ENCODE measurements at places on chromosomes 13 and 19.

DNA sequence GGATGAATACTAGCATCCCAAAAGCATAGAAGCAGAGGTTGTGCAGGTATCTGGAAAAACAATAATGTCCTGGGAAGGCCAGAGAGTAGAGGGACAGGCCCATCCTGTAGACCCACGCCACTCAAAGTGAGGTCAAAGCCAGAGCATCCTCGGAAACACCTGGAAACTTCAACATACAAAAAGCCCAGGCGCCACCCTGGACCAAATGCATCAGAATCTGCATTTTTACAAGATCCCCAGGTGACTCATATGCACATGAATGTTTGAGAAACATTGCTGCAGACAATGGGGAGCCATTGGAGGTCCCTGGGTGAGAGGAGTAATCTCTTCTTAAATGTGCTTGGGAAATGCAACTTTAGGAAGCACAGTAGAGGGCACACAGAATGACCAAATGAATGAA lies 684.1 kb downstream of the DIAPH3 start:
- DNase-seq: no peak

GRCh38 chr19:19068659-19069654 lies 5.2 kb downstream of the SLC25A42 start:
- no peak for DNase-seq

DNA sequence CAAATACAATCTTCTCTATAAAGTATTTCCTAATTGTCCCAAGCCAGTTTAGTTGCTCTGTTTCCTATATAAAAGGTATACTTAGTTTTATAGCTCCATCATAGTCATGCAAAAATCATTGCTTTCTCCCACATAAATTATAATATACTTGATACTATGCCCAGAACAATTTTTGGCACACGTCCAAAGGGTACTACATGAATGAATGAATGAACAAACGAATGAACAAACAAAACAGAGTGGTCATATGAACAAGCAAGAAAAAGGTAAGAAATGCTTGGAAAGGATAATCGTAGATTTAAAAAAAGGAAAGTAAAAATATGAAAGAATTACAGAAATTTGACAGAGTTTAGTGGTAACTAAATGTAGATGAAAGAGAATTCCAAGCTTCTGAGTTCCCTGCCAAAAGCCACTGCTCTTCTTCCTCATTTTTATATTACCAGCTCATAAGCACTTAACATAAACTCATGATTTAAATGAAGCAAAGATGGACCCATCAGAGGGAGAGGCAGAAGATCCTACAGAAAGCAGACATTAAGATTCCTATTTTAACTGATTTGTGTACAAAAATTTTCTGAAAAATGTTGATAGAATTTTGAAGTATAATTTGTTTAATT lies 123.2 kb downstream of the ENOX1 start:
- DNase-seq: no peak

- no peak for DNase-seq
Observed at GRCh38 chr13:46663206-46664037, 110.5 kb downstream of the LRCH1 start.

DNA sequence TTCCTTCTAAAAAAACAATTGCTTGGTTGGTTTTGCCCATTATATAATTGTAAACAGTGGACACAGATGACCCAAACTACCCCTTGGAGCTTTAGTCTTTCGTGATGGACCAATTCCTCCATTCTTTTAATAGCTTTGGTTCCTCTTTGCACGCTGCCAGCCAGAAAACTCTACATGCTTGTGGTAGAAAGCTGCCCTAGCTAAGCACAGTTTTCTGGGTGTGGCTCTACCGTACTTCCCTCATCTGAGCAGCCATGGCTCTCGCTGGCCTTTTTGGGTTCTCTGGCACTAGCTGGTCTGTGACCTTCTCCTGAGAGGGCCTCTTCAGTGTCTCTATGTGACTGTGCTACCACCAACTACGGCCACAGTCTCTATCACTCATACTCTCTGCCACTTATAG lies 29.9 kb upstream of the CEBPA start:
- DNase-seq: peak; percentile 36

DNA sequence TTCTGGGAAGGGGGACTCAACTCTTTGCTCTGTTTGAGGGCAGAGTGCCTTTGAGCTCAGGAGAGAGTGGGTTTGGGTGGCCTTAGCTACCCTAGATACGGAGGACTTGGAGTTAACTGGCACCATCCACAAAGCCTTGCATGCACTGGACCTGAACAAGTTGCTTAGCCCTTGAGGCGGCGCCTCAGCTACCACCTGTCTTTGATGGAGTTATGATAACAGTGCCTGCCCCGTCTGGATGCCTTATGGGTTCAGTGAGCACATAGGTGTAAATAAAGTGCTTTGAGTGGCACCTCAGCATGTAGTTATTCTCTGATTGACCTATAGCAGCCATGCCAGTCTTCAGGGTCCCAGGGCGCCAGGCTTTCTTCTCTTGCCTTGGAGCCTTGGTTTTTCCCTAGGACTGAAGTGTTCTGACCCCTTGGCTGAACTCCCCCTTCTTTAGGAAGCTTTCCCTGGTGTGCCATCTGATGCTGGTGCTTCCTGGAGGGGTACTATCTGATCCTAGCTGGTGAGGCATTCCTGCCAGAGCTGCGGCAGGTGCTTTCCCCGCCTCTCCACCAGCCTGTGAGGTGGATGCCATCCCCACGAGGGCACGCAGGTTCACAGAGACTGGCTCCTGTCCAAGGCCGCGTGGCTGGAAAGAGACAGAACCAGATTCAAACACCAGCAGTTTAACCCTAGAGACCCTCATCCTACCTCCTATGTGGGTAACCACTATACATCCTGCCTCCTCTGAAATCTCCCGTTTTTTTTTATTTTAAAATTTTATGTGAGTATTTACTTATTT lies 5.8 kb downstream of the BCKDHA start:
- no peak for DNase-seq

DNA sequence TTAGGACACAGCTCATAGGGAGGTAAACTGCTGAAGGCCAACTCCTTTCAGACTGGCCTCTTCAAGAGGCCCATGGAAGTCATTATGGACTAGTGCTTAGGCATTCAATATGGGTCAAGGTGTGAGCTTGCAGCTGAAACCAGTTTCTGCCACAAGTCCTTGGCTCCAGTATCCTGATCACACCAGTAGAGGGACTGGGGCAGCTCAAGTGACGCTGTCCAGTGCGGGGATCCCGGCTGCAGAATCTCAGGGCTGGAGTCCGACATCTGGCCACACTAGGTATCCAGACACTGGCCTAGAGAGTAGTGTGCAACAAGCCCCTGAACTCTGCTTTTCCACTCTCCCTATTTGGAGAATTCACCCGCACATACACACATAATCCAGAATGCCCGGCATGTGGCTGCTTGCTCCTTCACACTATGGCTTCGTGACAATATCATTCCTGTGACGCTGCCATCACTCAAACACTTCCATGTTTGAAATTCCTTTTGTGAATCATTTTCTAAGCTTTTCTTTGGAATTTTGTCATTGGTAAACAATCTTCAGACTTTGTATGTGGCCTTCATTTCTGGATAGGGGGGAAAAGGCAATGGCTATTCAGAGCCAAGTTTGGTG lies 425.1 kb downstream of the EFNB2 start:
- DNase-seq: no peak

GRCh38 chr19:1069009-1069779 lies 2.2 kb downstream of the ARHGAP45 start:
- DNase-seq: peak; percentile 91

- no peak for DNase-seq
Observed at GRCh38 chr13:30453727-30454126, 12.0 kb downstream of the HMGB1 start.

DNA sequence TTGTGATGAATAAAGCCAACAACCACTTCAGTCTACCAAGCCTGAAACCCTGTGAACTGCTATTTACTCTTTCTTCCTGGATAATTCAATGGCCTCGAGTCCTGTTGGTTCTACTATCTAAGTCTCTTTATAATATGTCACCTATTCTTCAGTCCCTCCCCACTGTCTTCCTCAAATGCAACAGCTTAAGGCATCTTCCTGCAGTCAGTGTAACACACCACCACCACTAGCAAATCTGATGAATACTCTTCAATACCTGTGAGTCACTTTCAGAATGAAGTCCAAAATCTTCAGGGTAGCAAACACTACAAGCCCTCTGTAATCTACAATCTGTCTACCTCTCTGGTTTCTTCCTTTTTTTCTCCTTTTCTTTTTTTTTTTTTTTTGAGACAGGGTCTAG lies 32.9 kb downstream of the ZDHHC20 start:
- no peak for DNase-seq

DNA sequence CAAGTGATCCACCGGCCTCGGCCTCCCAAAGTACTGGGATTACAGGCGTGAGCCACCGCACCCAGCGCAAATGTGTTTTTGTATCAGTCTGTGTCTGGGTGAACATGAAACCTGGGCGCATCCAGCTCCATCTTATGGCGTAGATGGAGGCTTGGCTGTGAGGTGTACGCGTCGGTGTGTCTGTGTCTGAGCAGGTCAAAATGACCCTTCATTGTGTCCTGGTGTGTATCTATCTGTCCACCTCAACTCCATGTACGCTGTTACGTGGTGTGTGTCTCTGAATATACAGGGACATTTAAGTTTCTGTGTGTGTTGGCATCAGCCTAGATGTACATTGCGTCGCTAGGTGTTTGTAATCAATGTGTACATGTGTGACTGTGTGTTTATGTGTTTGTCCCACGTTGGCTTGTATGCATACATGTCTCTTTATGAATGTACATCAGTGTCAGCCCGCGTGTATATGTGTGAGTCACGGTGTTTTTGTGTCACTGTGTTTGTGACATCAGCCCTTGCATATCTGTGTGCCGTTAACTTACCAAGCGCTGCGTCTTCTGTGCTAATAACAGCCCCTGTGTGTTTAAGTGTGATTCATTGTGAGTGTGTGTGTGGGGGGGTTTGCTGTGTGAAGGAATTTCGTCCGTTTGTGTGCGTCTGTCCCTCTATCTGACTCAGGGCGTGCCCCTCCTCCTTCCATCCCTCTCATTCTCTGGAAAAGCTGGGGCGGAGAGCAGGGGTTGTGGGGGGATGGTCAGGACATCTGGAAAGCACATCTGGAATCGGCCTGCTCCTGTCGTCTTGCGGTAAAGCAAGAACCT lies 6.4 kb downstream of the AXL start:
- no peak for DNase-seq

GRCh38 chr19:31054430-31054829 lies 294.8 kb downstream of the TSHZ3 start:
- DNase-seq: no peak

DNA sequence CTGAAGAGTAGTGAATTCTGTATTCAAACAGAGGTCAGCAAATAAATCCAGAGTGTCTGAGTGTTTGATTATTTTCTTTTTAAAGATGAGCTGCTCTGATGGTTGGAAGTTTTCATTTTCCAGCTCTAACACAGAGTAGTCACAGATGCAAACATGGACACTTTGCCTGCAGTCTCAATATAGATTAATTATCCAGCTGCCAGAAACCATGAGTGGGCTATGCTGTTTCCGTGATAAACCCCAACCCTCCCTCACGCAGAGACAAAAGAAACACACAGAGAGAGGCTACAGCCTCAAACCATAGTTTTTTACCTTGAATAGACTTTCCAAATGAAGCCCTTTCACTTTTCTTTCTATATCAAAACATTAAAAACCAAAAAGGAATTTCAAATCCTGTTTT lies 884.7 kb downstream of the DIAPH3 start:
- DNase-seq: no peak

- no peak for DNase-seq
Observed at GRCh38 chr19:8461376-8461775, 16.6 kb downstream of the HNRNPM start.

DNA sequence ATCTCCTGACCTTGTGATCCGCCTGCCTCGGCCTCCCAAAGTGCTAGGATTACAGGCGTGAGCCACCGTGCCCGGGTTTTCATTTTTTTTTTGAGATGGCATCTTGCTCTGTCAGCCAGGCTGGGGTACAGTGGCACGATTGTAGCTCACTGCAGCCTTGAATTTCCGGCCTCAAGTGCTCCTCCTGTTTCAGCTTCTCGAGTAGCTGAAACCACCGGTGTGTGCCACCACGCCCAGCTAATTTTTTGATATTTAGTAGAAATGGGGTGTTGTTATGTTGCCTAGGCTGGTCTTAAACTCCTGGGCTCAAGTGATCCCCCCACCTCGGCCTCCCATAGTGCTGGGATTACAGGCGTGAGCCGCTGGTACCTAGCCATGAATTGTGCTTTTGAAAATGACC lies 5.9 kb downstream of the ADAT3 start:
- DNase-seq: no peak

DNA sequence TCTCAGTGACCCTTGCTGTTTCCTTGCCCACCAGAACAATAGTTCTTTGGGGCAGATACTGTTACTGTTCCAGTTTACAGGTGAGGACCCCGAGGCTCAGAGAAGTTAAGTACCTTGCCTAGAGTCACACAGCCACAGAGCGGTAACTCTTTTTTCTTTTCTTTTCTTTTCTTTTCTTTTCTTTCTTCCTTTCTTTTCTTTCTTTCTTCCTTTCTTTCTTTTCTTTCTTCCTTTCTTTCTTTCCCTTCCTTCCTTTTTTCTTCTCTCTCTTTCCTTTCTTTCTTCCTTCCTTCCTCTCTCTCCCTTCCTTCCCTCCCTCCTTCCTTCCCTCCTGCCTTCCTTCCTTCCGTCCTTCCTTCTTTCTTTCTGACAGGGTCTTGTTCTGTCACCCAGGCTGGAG lies 4.9 kb upstream of the PRX start:
- no peak for DNase-seq

DNA sequence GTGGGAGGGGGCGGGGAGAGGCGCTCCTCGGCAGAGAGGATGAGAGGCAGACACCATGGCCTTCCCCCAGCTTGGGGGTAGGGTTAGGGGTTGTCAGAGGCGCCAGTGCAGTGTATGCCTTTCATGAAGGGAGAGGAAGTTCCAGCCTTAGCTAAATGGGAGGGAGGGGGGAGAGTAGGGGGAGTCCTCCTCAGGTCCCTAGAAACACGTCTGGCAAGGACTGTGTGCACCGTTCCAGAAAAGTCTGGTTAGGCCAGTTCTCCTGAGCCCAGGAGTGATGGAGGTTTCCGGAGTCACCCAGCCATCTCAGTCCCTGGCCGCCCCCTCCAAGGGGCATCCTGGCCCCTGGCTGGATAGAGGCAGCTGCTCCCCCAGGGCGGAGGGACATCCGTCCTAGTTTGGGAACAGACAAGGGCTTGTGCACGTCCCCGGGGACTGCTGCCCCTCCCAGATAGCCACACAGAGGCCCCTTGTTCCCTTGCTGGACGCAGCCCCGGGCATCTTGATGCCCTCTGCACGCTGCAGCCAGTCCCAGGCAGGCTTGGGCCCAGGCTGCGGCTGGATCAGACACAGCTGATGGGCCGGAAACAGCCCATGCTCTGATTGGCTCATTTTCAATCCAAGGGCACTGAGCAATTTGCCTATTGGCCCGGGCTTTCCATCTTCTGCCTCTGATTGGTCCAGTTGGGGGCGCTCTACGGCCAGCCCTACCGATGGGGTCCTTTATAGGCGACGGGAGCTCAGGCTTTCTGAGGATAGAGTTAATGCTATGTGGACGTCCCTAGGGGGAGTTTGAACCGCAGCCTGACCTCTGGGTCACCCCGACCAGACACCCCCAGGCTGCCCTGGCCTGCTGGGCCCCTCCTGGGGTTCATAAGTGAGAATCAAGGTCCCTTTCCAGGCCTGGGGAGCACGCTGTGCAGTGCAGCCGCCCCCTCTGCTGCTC lies 3.8 kb downstream of the S1PR2 start:
- DNase-seq: no peak

GRCh38 chr13:74077375-74077774 lies 56.8 kb downstream of the KLF12 start:
- no peak for DNase-seq

All from GF-D8 (cell line).